ENCODE measurements at places on chromosomes 12 and 14.

- no peak overlapping the region for H3K27ac ChIP-seq
- H3K4me1 ChIP-seq, result peaks cover 7% of the 10 kb centered on the region
- DNase-seq, result no peak
- H3K36me3 ChIP-seq, result no peaks in the 10 kb centered on the region
Observed at GRCh38 chr12:120314220-120314619, 12.1 kb downstream of the SIRT4 start.

GRCh38 chr12:82468563-82468962, 110.2 kb downstream of the METTL25 start:
- DNase-seq, result no peak
- no peaks in the 10 kb centered on the region for H3K36me3 ChIP-seq
- no peak overlapping the region for H3K4me3 ChIP-seq

- DNase-seq, result no peak
- no peaks in the 10 kb centered on the region for H3K36me3 ChIP-seq
- H3K4me1 ChIP-seq, result peaks cover 2% of the 10 kb centered on the region
- H3K4me3 ChIP-seq, result no peak overlapping the region
- no peak overlapping the region for H3K27ac ChIP-seq
Observed at GRCh38 chr14:99609245-99610170, 5.5 kb upstream of the CCDC85C start.

DNA sequence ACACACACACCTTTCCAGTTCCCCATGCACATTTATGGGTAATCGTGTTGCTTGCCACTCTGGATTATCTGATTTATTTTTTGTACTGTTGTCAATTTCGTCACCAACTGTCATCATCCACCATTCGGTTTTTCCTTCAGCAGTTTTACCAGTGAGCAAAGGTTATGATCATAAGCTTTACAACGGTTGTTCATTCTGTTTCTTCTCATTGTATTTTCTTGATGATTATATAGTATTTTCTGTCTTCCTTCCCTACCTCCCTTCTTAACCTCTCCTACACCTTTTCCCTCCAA, 680 bp downstream of the NECAP1 start:
- DNase-seq, result no peak
- H3K4me1 ChIP-seq, result peaks cover 40% of the 10 kb centered on the region
- peak overlapping the region; percentile 95 for H3K27ac ChIP-seq
- H3K27me3 ChIP-seq, result no peaks in the 10 kb centered on the region
- peak overlapping the region; percentile 78 for H3K4me3 ChIP-seq

DNA sequence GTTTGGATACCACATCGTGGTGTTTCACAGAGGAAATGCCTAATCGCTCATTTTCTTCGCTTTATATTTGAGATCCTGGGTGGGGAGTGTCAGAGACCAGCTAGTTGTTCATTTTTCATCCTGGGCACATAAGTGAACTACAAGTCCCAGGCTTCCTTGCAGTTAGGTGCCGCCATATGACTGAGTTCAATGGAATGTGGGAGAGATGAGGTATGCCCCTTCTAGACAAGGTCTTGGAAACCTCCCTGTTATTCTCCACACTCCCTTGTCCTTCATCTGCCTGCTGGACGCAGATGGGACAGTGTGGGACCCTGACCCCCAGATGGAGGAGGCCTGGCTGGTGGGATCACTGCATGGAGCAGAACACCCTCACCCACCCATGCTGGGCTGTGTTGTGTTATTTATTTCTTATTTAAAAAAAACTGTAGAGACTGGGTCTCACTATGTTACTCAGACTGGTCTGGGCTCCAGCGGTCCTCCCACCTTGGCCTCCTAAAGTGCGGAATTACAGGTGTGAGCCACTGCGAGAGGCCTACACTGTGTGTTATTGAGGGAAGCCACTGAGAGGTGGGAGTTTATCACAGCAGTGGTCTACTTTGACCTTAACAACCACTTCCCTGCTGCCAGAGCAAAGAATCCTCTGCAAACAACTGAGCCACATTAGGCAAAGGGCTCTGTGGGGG, 42.9 kb upstream of the VRK1 start:
- H3K4me1 ChIP-seq, result no peaks in the 10 kb centered on the region
- no peak overlapping the region for H3K27ac ChIP-seq
- H3K4me3 ChIP-seq, result no peak overlapping the region

DNA sequence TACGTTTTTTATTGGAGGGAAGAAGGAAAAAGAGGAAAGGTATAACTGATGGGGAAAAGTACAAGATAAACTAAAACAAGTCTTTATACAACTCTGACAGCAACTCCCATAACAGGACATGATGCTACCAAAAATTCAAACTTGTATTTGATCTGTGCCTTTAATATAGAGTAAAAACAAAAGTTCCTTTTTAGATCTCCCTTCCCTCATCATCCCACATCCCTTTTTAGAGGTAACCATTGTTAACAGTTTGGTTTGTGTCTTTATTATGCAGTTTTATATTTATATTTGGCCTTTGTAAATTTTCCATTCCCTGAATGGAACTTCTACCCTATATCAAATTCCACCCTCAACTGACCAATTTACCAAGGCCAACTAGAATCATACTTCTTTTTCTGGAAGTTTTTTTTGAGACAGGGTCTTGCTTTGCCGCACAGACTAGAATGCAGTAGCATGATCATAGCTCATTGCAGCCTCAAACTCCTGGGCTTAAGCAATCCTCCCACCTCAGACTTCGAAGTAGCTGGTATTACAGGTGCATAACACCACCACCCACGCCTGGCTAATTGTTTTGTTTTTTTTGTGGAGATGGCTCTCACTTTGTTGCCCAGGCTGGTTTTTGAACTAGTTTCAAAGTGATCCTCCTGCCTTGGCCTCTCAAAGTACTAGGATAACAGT, 36.9 kb downstream of the RAB21 start:
- no peak overlapping the region for H3K4me3 ChIP-seq
- H3K36me3 ChIP-seq, result no peaks in the 10 kb centered on the region
- no peaks in the 10 kb centered on the region for H3K4me1 ChIP-seq
- no peaks in the 10 kb centered on the region for H3K27me3 ChIP-seq
- no peak for DNase-seq

- no peak for DNase-seq
- H3K36me3 ChIP-seq, result no peaks in the 10 kb centered on the region
- no peak overlapping the region for H3K27ac ChIP-seq
- no peak overlapping the region for H3K4me3 ChIP-seq
Observed at GRCh38 chr12:65937161-65937641, 112.9 kb downstream of the HMGA2 start.

DNA sequence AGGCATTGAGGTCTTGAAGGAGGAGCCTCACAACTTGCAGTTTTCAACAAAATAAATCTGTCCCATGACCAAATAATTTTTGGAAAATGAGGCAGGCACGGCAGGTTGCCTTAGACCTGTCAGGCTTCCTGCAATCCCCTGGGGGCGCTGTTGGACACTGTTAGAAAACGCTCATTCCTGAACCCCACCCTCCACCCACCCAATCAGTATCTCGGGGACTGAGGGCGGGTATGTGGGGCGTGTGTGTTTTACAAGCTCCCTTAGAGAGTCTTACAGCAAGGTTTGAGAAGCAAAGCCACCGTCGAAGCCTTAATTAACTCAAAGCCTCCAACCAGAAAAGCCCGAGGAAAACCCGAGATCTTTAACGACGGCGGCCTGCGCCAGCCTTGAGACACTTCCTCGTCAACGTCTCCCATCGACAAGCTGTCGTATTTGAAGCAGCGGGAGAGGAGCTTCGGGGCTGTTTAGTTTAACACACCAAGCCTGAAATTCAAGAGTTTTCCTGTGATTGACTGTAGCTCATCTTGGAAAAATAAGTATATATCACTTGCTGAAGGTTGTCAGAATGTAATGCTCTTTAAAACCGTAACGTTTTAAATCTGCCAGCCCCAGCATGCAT, 123.0 kb downstream of the GLT1D1 start:
- H3K27me3 ChIP-seq, result peaks cover 57% of the 10 kb centered on the region
- no peak overlapping the region for H3K27ac ChIP-seq
- no peak overlapping the region for H3K4me3 ChIP-seq
- no peaks in the 10 kb centered on the region for H3K36me3 ChIP-seq
- no peaks in the 10 kb centered on the region for H3K4me1 ChIP-seq

DNA sequence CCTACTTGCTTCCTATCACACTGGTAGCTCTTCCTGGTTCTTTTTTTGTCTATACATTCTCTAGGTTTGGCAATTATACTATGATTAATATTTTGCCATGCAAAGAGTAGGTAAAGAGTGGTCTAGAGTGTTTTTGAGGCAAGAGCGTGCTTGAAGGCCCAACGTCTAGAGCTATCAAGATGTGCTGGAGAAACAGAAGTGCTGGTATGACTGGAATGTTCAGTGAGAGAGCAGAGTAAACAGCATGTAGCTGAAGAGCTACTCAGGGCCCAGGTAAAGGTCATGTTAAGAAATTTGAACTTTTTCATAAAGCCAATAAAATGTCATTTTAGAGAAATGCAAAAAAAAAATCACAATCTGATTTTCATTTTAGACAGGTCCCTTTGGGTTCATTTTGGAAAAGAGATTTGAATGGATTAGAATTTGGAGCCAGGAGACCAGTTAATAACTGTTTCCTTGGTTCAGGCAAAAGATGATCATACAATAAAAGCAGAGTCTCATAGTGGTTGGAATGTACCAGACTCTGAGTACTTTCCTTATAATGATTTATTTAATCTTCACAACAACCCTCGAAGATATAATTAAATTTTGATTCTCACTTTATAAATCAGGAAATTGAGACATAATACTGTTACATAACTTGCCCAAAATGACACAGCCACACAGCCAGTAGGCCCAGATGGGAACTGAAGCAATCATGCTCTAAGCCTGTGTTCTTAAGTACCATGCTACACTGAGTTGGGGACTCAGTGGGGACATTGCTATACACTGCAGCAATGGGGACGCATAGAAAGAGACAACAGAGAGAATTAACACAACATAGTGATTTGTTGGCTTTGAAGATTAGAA, 350.1 kb downstream of the NELL2 start:
- no peak overlapping the region for H3K27ac ChIP-seq
- H3K4me3 ChIP-seq, result no peak overlapping the region
- no peak for DNase-seq
- H3K27me3 ChIP-seq, result no peaks in the 10 kb centered on the region

DNA sequence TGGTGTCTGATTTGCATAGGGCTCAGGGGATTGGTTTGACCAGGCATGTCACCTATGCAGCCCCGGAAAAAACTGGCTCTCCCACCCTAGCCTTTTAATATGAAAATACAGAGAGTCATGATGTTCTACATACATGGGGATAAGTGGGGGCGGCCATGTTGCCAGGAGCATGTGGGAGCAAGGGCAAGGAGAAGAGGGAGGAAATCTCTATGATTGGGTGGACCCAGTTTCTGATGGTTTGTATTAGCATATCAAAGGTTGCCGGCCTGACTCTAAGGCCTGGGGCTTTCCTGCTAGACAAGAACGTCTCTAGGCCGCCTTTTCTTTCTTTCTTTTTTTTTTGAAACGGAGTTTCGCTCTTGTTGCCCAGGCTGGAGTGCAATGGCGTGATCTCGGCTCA, 123.4 kb upstream of the CPSF6 start:
- no peak overlapping the region for H3K4me3 ChIP-seq
- DNase-seq, result no peak
- no peak overlapping the region for H3K27ac ChIP-seq
- H3K27me3 ChIP-seq, result peaks cover 3% of the 10 kb centered on the region
- H3K4me1 ChIP-seq, result no peaks in the 10 kb centered on the region

DNA sequence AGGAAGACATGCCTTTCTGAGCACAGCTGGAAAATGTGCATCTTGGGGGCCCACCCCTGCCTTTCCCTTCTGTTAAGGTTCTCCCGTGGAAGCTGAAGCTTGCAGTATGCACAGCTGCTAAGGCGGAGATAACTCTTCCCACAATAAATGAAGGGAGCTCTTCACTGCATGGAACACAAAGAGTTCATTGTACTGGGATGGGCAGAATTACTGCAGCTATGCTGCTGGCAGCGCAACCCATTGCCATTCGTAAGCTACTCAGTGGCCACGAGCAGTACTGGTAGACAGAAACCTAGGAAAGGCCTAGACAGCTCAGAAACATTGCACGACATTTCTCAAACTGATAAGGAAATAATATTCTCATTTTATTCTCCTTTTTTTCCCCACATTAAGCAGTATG, 310.2 kb downstream of the MDGA2 start:
- H3K36me3 ChIP-seq, result no peaks in the 10 kb centered on the region
- H3K27me3 ChIP-seq, result no peaks in the 10 kb centered on the region
- no peak overlapping the region for H3K27ac ChIP-seq
- no peaks in the 10 kb centered on the region for H3K4me1 ChIP-seq

GRCh38 chr14:102604183-102604582, 11.7 kb downstream of the RCOR1 start:
- H3K27me3 ChIP-seq, result no peaks in the 10 kb centered on the region
- H3K4me1 ChIP-seq, result peaks cover 5% of the 10 kb centered on the region
- H3K27ac ChIP-seq, result no peak overlapping the region
- H3K36me3 ChIP-seq, result no peaks in the 10 kb centered on the region

- no peak for DNase-seq
- H3K4me3 ChIP-seq, result no peak overlapping the region
- H3K27ac ChIP-seq, result no peak overlapping the region
- no peaks in the 10 kb centered on the region for H3K36me3 ChIP-seq
Observed at GRCh38 chr12:51771008-51771407, 77.5 kb downstream of the FIGNL2 start.

- H3K27ac ChIP-seq, result no peak overlapping the region
- no peak overlapping the region for H3K4me3 ChIP-seq
- peaks cover 2% of the 10 kb centered on the region for H3K36me3 ChIP-seq
Observed at GRCh38 chr12:124786061-124786964, 77.4 kb downstream of the SCARB1 start.

DNA sequence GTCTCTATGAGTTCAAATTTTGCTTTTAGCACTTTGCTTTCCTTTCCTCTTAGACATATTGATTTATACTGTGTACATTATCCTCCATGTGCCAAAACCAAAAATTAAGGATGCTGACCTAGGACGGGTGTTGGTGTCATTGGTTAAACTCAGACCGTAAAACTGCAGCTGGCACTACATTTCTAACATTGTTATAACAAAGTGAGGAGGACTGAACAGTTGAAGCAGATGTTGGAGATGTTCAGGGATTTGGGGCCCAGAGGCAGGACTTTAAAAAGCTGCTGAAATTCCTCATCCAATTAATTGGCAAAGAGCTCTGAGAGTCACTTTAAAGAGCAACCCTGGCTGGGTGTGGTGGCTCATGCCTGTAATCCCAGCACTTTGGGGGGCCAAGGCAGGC, 72.4 kb downstream of the TMTC1 start:
- DNase-seq, result no peak
- no peaks in the 10 kb centered on the region for H3K27me3 ChIP-seq
- H3K36me3 ChIP-seq, result no peaks in the 10 kb centered on the region
- H3K4me1 ChIP-seq, result no peaks in the 10 kb centered on the region
- H3K27ac ChIP-seq, result no peak overlapping the region

GRCh38 chr14:61456720-61457119, 135.3 kb downstream of the PRKCH start:
- no peaks in the 10 kb centered on the region for H3K27me3 ChIP-seq
- DNase-seq, result peak; percentile 82
- H3K4me1 ChIP-seq, result peaks cover 54% of the 10 kb centered on the region
- H3K4me3 ChIP-seq, result no peak overlapping the region
- peaks cover 23% of the 10 kb centered on the region for H3K36me3 ChIP-seq

DNA sequence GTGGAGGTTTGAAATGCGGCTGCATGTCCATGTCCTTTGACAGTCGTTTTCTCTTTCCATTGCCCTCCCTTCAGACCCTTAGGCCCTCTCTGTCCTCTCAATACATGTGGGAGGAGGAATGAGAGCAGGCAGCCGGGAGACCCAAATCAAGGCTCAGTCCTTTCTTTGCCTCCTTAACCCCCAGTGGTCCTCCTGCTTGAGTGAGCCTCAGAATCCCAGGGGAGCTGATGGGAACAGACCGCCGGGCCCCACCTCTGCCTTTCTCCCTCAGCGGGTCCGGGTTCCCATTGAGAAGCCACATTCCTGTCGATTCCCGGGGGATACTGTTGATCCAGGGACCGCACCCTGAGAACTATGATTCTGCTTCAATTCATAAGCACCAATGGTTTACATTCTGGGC, 77.9 kb upstream of the RFLNA start:
- peaks cover 24% of the 10 kb centered on the region for H3K27me3 ChIP-seq
- peaks cover 6% of the 10 kb centered on the region for H3K36me3 ChIP-seq
- DNase-seq, result no peak
